ENCODE measurements at places on chromosomes 11 and 22.

DNA sequence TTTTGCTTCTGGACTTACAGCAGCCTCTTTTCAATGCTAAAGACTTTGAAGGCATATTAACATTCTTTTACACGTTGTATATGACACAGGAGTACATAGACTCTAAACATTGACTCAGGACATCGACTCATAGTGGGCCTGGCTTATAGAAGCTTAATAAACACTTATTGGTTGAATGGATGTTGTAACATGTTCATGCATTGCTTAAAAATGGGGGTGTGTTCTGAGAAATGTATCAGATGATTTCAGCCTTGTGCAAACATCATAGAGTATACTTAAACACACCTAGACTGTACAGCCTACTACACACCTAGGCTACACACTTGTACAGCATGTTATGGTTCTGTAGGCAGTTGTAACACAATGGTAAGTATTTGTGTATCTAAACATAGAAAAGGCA, 17.9 kb downstream of the TTC17 start:
- DNase-seq, result no peak

- no peak for DNase-seq
These were observed 3.3 kb downstream of the CCDC81 start for GRCh38 chr11:86377972-86378371.

DNA sequence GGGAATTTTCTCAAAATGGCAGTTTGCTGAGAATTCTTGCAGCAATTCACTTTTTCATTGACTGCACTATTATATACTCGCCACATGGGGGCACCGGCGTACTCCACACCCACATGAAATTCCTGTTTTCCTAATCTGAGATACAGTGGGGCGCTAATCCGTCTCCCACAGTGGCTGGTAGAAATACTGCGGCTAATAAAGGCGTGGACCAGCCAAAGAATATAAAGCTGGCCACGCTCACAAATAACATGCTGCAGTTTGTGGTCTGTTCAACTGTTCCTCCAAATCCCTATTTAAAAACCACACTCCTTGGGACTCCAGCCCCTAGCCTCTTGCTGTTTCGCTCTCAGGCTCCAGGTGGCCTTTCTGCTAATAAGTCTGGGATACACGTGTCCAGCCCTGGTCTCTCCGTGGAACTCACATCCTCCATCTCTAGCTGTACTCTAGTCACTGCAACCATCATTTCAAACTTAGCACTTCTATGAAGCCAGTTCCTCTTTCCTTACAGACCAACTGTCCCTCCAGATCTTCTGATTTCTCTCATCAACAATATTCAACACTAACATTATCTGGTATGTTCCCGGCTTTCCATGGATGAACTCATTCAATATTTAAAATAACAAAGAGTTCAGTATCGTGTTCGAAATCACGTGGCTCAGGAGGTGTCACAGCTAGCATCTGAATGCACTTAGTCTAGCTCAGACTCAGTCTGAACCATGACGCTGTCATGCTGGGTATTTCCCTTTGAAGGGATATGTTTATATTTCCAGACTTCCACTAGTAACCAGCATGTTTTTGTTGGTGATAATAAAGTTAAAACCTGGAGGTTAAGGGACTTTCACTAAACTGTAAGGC, 22.0 kb downstream of the TBRG1 start:
- DNase-seq, result no peak

DNA sequence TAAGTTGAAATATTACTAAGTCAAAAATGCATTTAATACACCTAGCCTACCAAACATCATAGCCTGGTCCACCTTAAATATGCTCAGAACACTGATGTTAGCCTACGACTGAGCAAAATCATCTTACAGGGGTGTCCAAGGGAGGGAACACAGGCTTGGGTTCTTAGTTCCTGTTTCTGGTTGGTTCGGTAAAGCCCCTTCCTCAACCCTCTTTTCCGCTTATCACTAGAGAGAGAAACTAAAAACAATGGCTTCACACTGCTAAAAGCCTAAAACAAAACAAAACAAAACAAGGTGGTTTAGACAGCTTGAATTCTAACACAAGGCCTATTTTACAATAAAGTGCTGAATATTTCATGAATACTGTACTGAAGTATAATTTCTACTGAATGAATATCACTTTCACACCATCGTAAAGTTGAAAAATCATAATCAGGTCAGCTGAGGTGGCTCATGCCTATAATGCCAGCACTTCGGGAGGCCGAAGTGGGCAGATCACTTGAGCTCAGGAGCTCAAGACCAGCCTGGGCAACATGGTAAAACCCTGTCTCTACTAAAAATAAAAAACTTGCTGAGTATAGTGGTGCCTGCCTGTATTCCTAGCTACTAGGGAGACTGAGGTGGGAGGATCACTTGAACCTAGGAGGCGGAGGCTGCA, 118.0 kb downstream of the SIK3 start:
- no peak for DNase-seq

- no peak for DNase-seq
These were observed 1.9 kb downstream of the ESAM start for GRCh38 chr11:124760205-124760652.

GRCh38 chr11:71095294-71095850, 157.0 kb downstream of the SHANK2 start:
- DNase-seq, result no peak

GRCh38 chr11:70532731-70533130, 134.4 kb downstream of the CTTN start:
- no peak for DNase-seq

DNA sequence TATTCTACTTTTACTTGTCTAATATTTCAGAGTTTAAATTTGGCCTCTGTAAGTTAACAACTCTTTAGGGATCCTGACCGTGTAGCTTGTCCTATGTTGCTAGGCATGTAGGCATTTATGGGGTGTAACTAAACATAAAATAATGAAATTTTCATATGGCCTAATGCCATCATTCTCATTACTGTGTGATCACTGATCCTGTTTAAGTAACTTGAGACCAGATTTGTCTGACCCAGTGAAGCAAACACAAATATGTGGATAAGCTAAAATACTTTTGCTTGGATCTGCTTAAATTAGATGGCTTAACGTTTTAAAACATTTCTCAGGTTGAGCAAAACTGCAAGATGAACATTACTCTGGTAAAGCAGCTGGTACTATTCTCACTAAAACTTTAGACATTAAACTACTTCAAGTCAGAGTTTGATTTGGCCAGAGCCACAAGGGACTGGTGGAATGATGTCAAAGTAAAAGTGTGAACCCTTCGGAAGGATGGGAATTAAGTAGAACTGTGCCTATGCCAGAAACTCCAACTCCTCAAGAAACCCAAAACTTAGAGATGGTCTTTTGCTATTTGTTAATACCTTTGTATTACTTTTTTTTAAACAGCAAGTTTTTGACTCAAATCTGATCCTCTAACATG, 12.5 kb downstream of the QSER1 start:
- no peak for DNase-seq

DNA sequence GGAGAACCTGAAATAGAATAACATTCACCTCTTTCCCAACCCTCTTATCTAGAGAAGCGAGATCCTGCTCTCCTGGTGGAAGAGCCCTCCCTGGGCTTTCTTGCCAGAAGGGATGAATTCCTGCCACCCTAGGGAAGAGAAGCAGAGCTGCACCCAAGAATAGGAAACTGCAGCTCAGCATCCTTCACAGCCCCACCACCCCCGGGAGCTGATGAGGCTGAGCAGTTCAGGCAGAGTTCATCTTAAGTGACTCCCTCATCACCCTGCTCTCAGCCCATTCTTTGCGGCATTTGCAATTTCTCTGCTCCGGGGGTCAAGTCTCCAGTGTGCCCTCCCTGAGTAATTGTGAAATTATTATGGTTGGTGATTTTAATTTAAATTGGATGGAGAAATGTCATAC, 514.9 kb downstream of the BUD13 start:
- DNase-seq, result no peak

DNA sequence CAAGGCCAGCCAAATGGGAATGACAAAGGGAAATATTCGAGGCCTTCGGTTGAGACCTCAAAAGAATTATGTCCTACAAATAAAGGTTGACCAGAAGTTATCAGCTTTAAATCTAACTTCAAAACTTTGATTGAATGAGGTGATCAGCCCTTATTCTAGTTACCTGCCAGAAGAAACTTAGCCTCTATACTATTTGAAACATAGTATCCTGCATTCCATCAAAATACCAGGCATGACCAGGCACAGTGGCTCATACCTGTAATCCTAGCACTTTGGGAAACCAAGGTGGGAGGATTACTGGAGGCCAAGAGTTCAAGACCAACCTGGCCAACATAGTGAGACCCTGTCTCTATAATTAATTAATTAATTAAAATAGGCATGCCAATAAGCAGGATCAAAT, 44.3 kb upstream of the ADORA2A start:
- no peak for DNase-seq

- DNase-seq, result no peak
These were observed 57.6 kb downstream of the USP47 start for GRCh38 chr11:11899401-11899800.

DNA sequence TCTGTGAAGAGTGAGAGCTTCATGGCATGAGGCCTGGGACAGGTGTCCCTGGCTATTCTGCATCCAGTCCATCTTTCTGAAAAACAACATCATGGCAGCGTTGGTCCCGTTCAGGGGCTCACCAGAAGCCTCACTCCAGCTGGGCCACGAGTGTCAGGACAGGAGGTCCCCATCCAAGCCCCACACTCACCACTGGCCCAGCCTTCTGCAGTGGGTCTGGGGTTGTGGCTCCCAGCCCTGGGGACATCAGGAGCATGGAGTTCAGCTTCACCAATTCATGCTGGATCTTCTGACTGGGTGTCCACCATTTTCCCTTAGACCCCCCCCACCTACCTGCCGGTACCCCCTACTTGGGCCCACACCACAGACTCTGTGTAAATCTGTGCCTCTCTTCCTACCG, 400.3 kb downstream of the BRD1 start:
- DNase-seq, result no peak

- no peak for DNase-seq
These were observed 182.0 kb downstream of the CWF19L2 start for GRCh38 chr11:107275632-107276031.

- DNase-seq, result no peak
These were observed 49.4 kb downstream of the ARHGEF12 start for GRCh38 chr11:120385655-120386054.

DNA sequence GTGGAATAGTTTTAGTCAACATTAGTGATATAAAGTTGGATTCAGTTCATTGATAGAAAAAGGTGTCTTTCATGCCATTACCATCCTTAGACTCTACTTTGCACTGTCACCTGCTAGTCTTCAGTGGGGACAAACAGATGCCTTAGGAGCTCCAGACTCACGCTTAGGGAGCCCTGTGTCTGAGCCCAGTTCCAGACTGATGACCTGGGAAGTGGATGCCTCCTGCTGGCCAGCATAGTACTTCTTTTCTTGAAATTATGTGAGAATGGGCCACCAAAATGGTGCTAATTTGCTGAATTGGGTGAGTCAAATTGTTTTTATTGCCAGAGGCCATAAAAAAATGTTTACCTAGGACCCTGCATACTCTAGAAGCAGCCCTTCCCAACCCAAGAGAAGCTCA, 53.9 kb downstream of the NOX4 start:
- DNase-seq, result no peak

DNA sequence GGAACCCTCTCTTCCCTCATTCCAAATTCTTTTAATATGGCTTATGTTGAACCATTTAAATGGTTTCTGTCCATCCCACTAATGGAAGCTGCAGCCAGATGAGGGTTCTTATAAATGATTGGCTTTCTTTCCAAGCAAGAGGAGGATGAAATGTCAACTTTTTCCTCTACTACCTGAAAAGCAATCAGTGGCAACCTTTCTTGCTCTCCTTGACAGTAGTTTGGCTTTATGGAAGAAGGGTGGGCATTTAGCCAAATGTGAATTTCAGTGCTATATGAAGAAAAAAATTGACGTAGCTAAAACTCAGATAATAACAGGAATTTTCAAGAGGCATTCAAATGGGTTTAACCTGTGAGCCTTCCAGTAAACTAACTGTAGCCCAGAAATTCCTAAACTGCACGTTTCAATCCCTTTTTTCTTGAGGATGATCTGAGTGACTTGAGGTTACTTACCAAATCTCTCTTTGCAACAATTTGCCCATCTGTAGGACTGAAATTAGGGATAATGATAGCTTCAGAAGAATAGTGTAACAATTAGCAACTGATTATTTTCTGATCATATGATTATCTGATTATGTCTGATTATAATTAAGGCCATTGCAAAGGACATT, 90.9 kb downstream of the EXT2 start:
- no peak for DNase-seq

GRCh38 chr22:46287873-46288751, 8.6 kb upstream of the GTSE1 start:
- no peak for DNase-seq

GRCh38 chr11:79259800-79260199, 181.0 kb downstream of the TENM4 start:
- DNase-seq, result no peak

DNA sequence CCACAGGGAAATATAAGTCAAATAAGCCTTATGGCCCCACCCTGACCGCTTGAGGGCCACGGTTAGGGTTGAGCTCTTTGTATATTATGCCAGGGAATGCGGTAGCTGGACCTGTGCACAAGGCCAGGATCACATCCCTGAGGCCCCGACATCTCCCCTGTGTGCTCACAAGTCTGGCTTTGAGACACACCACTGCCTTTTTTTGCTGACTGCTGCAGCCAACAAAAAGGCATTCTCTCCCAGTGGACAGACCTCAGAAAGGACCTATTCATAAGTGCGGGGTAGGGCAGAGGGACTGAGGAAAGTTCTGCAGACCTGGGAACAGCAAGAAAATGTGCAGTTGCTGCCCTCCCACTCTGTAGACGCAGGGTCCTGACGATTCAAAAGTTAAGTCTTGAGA, 3.4 kb upstream of the SIDT2 start:
- no peak for DNase-seq

DNA sequence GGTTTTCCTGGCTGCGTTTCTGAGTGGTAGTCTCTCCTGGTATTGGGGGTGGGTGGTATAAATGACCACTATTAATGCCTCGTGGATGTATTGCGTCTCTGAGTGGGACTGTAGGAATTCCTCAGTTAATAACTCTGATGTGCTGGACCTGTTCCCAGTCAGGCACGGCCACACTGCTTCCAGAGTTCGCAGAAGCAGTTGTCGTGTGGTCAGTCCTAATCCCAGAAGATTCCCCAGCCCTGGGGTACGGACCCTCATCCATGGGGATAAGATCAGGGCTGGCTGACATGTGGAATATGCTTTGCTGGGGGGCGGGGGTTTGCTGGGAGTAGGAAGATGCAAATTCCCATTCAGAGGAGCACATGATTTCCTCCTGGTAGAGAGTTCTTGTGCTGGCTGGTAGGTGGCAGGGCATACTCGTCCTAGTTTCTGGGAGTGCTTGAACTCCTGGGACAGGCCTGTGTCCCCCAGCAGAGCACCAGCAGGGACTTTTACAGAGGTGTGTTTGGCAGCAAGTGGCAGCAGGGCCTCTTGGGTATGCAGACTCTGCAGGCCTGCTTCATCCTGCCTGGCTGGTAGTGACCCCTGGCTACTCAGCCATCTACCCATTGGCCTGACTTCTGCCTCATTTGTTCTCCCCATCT, 157.4 kb downstream of the NAV2 start:
- DNase-seq, result no peak
